Bronchial epithelial cell (primary cell): ENCODE measurements at places on chromosomes 6 and 20. TPM values are rescaled to one million over a fixed set of nuclear protein-coding genes. Genes with fewer than 3 reads are reported as not detected.

DNA sequence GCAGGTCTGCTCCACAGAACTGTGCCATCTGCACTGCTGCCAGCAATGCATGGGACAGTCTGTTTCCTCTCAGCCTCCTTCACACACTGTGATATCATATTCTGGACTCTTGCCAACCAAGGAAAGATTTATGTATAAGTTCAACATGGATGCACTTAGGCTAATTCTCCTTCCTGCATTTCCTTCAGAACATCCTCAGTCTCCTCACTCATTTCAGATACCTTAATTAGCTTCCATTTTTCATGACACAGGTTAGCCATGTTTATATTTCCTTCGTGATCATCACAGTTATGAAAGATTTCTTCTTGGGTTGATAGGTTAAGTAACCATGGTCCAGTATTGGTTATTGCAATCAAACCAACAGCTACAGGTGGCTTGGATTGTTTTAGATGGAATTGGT lies 46.4 kb upstream of the DDR1 start:
- no peak for DNase-seq

DNA sequence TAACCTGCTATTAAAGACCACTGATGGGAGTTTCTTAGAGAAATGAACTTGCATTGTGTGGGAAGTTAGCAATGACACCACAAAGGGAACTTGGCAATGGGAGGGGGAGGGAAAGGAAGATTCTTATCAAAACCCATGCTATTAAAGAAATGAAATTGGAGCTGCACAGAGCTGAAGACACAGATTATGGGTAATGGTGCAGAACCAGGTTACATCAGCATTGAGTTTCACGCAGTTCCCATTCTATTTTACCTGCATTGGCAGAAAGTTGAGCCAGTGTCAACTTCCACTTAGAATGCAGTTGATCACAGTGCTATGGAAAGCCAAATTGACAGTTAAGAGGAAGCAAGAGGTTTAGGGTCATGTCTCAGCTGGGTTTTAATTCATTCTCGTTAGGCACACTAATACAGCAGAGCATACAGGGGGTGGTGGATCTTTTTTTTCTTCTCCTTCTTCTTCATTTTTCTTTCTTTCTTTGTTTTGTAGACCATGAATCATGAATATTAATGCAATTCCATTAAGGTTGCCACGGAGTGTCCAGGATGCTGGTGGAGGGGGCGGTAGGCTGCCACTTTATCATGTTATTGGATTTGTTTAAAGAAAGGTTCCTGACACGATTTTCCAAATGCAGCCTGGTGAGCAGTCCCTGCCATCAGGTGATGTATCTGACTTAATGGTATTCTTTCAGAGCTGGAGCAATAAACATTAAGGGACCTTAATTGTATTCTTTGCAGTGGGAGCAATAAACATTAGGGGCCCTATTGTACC lies 1092.0 kb upstream of the MAP3K7 start:
- DNase-seq, result no peak

- no peak for DNase-seq
Measured at GRCh38 chr20:21516180-21516567, 2.3 kb upstream of the NKX2-2 start.

DNA sequence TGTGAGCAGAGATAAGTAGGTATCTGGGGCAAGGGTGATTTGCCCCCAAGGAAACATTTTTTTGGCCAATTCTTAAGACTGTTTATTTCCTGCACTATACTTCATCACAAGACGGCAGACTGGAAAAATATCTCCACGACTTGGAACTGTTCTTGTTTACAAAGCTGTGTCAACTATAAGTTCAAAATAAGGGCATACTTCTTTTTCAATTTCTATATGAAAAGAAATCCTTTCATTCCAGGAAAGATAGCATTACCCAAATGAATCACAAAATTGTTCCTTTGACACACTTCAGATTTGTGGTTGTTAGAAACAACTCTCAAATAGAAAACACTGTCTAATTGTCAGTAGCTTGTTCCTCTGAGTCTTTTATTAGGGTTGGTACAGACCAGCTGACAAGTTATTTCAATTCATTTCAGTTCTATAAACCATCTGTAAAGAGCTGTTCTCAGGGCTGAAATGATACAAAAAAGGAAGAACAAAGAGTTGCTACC lies 212.9 kb upstream of the PRDM1 start:
- DNase-seq, result peak; percentile 3

GRCh38 chr6:104940893-104941728 lies 15.8 kb upstream of the LIN28B start:
- peak; percentile 10 for DNase-seq

The HSPA1L gene
- total RNA-seq, result 0.53 and 1.4 TPM in 2 replicates

The PNLDC1 gene
- 0.13 and 0.26 TPM in 2 replicates for total RNA-seq

The TBP gene
- total RNA-seq, result 7.4 and 9.2 TPM in 2 replicates
